ENCODE measurements at places on chromosomes 6 and 20. TPM values are rescaled to one million over a fixed set of nuclear protein-coding genes. Genes with fewer than 3 reads are reported as not detected.
A peak's percentile ranks its signal among the peaks of the same experiment; 100 is the strongest.

GRCh38 chr6:99458319-99458718 is 33.2 kb upstream of the PNISR start:
- DNase-seq: peak; percentile 38

DNA sequence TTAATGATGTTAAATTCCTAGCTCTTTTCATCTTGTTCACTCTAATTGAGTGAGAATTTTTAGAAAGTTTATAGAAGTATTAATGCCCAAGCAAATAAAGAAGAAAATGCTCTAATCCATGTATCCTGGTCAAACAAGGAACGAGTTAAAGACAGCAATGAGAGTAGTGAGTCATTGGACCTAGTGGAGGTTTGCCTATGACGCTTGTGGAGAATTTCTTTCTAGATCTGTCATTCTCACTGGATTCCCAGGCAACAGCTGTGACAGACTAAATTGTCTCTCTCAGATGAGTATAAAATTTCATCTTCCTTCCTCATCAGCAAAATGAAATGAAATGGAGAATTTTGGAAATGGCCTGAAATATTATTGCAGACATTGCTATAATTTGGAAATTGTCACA is 127.9 kb downstream of the COL19A1 start:
- no peak for DNase-seq

DNA sequence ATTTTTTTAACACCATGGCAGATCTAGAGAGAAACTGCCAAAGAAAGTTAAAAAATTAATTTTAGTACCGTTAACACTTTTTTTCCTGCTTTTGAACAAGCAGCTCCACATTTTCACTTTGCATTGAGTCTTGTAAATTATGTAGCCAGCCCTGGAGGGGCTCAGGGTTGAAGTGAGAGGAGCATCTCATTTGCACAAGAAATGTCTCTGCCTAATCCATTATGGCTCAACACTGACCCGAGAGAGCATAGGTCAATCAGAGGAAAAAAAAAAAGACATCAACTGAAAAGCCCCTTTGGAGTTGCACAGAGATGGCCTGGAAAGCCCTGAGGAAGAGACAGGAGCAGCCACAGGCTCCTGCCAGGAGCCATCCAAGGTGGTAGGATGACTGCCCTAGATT is 4.3 kb upstream of the SLPI start:
- DNase-seq: no peak

DNA sequence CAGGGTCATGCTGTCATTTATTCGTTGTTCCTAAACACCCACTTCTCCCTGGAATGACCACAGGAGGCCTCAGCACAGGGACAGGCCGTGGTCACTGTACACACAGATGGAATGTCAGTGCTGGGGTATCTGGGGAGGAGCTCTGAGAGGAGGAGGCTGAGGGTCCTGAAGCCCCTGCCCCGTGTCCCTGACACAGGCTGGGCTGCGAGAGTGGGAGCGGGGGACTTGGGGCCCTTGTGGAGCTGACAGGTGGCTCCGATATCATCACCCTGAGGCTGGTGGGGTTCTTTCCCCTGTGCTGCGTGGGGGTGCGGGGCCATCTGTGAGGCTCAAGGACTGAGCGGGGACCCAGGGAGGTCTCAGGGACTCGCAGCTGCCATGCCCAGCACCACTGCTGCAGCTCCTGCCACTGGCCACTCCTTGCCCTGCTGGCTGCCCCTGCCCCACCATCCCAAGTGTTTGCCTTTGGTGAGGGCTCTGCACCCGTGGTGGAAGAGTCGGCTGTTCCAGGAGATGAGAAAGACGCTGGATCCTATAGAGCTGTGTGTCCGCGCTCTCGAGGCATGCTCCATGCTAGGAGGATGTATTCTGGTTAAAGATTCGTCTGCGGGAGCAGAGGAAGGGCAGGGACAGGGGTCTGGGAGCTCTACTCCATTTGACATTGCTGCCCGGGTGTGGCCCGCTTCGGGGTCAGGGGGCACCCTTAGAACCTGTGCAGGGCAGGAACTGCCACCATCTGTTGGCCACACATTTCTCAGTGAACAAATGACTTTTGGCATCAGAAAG is 18.9 kb downstream of the NPEPL1 start:
- DNase-seq: no peak

GRCh38 chr20:38825901-38826625 is 20.6 kb downstream of the PPP1R16B start:
- peak; percentile 80 for DNase-seq

DNA sequence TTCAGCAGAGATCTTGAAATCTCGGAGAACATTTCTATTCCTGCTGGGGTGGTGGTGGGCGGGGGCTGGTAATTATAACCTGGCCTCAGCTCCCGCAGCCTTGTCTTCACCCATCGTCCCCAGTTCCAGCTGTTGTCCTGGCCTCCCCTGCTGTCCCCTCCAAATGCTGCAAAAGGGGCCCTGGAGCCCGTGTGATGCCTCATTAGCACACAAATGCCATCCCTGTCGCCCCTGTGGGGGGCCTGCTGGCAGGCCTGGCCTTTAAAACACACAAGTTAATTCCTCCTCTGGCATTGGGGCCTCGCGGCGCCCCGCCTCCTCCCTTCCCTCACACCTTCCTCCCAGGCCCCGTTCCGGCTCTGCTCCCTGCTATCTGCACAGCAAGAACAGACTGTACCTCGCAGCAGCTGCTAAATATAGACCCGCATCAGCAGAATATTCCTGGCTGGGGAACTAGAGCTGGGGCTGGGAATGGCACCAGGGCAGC is 85.7 kb downstream of the CDH22 start:
- DNase-seq: no peak

- DNase-seq: no peak
Measured at GRCh38 chr20:51024761-51025160, 1.9 kb upstream of the KCNG1 start.

DNA sequence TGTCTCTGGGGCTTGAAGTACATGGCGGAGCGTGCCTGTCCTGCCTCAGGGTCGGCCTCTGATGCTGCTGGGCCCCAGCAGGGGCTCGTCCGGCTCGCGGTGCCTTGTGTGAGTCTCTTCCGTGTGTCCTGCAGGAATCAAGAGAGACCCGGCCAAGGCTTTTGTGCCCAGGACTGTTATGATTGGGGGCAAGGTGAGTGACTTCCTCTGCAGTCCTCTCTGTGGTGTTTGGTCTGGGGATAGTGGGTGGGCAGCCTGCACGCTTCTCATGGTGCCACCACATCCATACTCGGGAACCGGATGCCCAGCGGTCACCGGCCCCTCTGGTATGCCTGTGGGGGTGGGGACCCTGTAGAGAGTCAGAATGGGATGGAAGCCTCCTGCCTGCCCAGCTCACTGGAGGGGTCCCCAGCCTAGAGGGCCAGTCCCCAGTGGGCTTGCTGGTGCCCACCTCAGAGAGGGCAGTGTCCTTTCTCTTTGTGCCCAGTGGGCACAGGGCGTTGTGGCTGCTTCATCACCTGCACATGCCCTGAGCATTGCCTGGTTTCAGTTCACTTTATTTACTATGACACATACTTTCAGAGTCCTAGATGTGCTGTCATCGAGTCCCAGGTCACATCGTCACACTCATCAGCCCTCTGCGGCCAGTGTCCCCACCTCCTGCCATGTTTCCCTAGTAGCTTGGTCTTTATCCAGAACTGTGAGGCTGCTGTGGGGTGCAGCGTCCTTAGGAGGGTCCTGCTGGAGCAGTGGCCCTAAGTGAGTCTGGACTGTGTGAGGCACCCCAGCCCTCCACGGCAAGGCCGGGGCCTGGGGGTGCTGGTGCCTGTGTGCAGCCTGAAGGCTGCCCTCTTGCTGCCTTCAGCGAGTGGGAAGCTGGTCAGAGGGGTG is 40.7 kb downstream of the PYGB start:
- no peak for DNase-seq

DNA sequence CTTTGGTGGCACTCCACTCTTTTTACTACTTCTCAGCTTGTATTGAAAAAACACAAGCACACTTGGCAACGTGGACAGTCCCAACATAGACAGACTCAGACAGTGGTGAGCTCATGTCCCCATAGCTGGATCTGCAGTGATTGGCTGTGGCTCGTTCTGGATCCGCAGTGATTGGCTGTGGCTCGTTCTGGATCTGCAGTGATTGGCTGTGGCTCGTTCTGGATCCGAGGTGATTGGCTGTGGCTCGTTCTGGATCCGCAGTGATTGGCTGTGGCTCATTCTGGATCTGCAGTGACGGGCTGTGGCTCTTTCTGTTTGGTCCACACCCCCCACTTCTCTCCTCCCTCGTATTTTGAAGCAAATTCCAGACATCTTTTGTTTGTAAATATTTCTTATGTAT is 28.0 kb downstream of the OSBPL2 start:
- DNase-seq: no peak

- DNase-seq: no peak
Measured at GRCh38 chr6:89615882-89616281, 22.7 kb downstream of the LYRM2 start.

The SLC22A2 gene
- not detected for total RNA-seq

The SIRPB2 gene
- 1.3 TPM for total RNA-seq

The TTLL9 gene
- not detected for total RNA-seq
